ENCODE measurements at places on chromosomes 5 and 9. TPM values are rescaled to one million over a fixed set of nuclear protein-coding genes. Genes with fewer than 3 reads are reported as not detected.

The IFNA21 gene
- total RNA-seq: not detected

The ROR2 gene
- 0.17 TPM for total RNA-seq

DNA sequence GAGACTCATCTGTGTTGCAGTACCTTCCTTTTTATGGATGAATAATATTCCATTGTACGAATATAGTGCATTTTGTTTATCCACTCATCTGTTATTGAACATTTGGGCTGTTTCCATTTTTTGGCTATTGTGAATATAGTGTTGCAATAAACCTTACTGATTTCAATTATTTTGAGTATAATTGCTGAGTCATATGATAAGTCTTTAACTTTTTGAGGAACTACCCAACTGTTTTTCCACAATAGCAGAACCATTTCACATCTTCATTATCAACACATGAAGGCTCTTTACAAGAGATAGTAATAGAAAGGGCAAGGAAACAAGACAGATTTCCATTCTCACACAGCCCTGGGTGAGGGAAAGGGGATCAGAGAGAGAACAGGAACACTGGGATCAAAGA is 329.2 kb downstream of the RAB3C start:
- H3K27me3 ChIP-seq: no peaks in the 10 kb centered on the region
- H3K27ac ChIP-seq: no peak overlapping the region
- no peak for DNase-seq
- no peak overlapping the region for H3K4me3 ChIP-seq

The IFNW1 gene
- total RNA-seq: not detected

The SHOC1 gene
- total RNA-seq: not detected

GRCh38 chr5:110896901-110897300 is 158.1 kb downstream of the SLC25A46 start:
- H3K4me3 ChIP-seq: no peak overlapping the region
- no peak for DNase-seq
- H3K4me1 ChIP-seq: no peaks in the 10 kb centered on the region
- no peak overlapping the region for H3K27ac ChIP-seq

The CAPSL gene
- total RNA-seq: not detected

The LIFR gene
- total RNA-seq: 0.42 TPM

- no peaks in the 10 kb centered on the region for H3K36me3 ChIP-seq
- H3K4me3 ChIP-seq: no peak overlapping the region
- DNase-seq: no peak
- no peaks in the 10 kb centered on the region for H3K27me3 ChIP-seq
Observed at GRCh38 chr5:38803246-38803645, 42.6 kb upstream of the OSMR start.

The WDR38 gene
- total RNA-seq: not detected

The MSH3 gene
- 17.1 TPM for total RNA-seq
